Activated CD4-positive, alpha-beta T cell treated with anti-CD3 and anti-CD28 coated beads, Interleukin-2, amount 50 U/mL, for 24 hours (primary cell): ENCODE measurements at places on chromosomes 13 and 19.
A peak's percentile ranks its signal among the peaks of the same experiment; 100 is the strongest.

GRCh38 chr13:79776531-79777295 lies 295.8 kb downstream of the NDFIP2 start:
- DNase-seq: no peak

DNA sequence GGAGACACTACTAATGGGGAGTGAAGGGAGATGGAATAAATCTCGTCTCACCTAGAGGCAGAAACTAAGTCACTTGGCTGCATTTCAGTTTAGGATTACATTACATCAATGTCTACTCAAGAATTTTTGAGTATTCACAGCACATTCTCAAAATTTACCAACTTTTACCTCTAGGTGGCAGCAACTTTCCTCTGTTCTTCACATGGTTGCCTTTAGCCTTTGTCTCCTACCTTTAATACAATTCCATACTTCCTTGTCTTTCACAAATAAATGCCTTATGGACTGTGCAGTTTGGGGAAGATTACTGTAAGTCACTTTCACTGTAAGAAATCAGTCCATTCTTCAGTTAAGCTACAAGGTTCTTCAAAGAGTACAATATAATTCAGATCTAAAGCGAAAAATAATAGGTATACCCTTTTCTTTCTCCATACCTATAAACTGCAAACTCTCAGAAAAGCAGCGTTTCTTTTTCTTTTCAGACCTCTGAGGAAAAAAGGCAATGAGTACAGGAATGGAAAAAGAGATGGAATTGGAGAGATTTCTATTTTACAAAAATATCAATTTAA lies 379.4 kb downstream of the KLF12 start:
- no peak for DNase-seq

- DNase-seq: no peak
Measured at GRCh38 chr19:768424-768823, 17.5 kb downstream of the MISP start.

GRCh38 chr13:49248622-49249002 lies 887 bp downstream of the CDADC1 start:
- DNase-seq: no peak

DNA sequence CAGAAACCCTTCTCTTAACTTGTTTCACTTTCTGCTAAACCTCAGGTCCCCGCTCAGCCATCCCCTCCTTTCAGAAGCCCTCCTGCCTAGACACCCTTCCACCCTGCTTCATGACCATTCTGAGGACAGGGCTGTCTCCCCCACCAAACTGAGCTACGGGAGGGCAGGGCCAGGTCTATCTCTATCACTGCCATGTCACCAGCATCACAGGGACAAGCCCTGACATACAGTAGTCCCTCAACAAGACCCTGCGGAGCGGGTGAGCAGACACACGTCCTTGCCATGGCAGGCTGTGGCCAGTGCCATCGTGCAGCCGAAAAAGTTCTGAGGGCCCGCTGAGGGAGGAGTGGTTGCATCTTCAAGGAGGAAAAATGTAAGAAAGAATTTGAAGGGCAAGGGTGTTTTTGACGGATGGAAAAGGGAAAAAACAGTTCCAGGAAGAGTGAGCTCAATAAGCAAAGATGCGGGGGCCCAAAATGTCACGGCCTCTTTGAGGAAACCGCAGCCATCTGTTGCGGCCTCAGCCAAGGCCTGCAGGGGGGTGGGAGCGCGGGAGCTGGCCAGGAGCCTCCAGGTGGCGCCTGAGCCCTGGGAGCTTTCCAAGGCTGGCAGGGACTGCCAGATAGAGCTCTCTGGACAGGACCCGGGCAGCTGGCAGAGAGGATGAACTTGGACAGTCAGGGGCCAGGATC lies 8.1 kb downstream of the PTGIR start:
- DNase-seq: no peak

- no peak for DNase-seq
Measured at GRCh38 chr19:6768236-6768785, 1.1 kb upstream of the SH2D3A start.

DNA sequence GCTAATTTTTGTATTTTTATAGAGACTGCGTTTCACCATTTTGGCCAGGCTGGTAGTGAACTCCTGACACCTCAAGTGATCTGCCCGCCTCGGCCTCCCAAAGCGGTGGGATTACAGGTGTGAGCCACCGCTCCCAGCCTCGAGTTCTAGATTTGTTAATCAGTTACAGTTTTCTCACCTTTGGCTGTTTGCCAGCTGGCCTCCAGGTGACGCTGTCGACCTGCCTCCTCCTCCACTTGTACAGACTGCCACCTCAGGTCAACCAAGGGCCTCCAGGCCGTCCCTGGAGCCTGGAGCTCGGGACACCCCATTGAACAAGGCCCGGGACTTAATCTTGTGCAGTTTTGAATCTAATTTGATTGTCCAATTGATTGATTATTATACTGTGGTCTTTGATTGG lies 45.5 kb downstream of the IER2 start:
- peak; percentile 37 for DNase-seq
